NCI-H510A treated with DMSO at 0.1 percent for 48 hours (cell line): ENCODE measurements at places on chromosomes 5 and 9.

- DNase-seq, result no peak
Measured at GRCh38 chr5:11398728-11399127, 505.5 kb downstream of the CTNND2 start.

- DNase-seq, result no peak
Measured at GRCh38 chr9:96609732-96610131, 9.9 kb downstream of the CDC14B start.

- no peak for DNase-seq
Measured at GRCh38 chr5:88870285-88870684, 12.7 kb downstream of the MEF2C start.

- no peak for DNase-seq
Measured at GRCh38 chr9:126117158-126117425, 209.5 kb upstream of the MVB12B start.

GRCh38 chr5:61416010-61416409 lies 84.0 kb downstream of the ZSWIM6 start:
- no peak for DNase-seq

DNA sequence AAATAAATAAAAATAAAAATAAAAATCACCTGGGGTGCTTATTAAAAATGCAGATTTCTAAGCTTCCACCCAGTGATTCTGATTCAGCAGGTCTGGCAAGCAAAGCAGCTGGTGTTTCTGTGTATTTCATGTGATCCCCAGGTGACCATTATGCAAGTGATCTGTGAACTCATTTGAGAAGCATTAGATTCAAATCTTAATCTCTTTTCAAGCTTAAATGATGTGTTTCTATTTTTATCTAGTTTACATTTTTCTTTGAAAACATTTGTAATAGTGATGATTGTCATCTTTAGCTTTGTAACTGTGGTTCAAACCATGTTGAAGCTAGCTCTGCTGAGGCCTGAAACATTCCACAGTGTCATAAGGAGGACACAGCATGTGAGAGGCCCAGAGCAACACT lies 804.8 kb upstream of the ZNF608 start:
- no peak for DNase-seq

GRCh38 chr5:74376187-74376586 lies 264.3 kb downstream of the ENC1 start:
- no peak for DNase-seq

- DNase-seq, result no peak
Measured at GRCh38 chr9:8282535-8282934, 483.0 kb upstream of the DMAC1 start.

GRCh38 chr9:13814647-13815400 lies 499.1 kb downstream of the NFIB start:
- no peak for DNase-seq

- no peak for DNase-seq
Measured at GRCh38 chr9:70902171-70902570, 219.2 kb downstream of the TRPM3 start.

GRCh38 chr5:124724357-124725039 lies 21.9 kb downstream of the ZNF608 start:
- no peak for DNase-seq

GRCh38 chr9:122377241-122378164 lies 6.7 kb downstream of the PTGS1 start:
- no peak for DNase-seq

DNA sequence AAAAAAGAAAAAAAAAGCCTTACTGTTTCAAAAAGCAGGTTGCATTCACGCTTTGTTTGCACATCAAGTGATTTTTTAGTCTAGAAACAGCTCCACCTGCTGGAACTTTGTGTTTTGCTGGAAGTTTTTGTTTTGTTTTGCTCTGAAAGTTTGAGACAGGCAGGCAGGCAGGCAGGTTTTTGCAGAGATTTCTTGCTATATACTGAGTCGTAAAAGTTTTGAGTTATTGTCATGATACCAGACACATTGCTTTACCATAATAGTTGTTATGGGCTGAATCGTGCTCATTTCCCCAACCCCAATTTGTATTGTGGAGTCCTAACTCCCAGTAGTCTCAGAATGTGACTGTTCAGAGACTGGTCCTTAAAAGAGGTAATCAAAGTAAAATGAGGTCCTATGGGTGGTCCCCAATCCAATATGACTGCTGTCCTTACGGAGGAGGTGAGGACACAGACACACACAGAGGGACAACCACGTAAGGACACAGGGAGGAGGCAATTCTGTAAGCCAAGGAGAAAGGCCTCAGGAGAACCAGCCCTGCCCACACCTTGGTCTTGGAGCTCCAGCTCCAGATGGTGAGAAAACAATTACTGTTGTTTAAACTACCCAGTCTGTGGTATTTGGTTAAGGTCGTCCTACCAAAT lies 20.9 kb downstream of the OR2Y1 start:
- DNase-seq, result no peak

GRCh38 chr5:151694035-151694485 lies 7.3 kb upstream of the SPARC start:
- no peak for DNase-seq

DNA sequence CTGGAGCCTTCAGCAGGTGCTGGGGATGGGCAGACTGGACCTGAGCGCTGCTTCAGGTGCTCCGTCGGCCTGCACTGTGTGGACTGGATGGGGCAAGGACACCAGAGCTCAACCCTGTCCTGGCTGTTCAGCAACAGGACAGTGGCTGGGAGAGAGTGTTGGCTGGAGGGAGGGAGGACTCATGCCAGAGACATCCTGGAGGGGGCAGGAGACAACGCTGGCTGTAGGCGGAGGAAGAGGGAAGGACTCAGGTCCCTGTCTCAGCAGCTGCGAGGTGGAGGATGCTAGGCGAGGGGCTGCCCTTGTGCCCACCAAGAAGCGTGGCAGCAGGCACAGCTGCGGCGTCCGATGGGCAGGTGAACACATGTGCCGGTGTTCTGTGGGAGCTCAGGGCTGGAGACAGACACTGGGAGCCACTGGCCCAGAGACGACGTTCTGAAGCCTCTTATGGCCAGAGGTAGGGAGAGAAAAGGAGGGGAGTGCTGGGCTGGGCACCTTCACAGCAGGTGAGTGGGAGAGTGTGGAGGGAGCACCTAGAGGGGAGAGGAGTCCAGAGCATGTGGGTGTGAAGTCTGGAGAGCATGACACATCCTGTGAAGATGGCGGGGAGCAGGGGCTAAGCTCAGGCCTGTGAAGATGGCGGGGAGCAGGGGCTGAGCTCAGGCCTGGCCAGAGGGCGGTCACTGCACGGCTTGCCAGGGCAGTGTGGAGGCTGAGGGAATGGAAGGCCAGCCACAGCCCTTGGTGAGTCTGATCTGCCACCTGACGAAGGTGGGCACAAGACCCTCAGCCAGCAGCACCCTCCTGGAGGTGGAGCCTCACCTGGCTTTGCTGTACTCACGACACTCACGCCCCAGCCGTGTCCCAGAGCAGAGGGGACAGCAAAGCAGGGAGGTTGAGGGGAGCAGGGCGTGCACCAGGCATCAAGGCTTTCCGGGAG lies 79.1 kb upstream of the FCN1 start:
- DNase-seq, result no peak

- DNase-seq, result peak; percentile 11
Measured at GRCh38 chr9:86246752-86247161, 12.7 kb downstream of the C9orf153 start.

DNA sequence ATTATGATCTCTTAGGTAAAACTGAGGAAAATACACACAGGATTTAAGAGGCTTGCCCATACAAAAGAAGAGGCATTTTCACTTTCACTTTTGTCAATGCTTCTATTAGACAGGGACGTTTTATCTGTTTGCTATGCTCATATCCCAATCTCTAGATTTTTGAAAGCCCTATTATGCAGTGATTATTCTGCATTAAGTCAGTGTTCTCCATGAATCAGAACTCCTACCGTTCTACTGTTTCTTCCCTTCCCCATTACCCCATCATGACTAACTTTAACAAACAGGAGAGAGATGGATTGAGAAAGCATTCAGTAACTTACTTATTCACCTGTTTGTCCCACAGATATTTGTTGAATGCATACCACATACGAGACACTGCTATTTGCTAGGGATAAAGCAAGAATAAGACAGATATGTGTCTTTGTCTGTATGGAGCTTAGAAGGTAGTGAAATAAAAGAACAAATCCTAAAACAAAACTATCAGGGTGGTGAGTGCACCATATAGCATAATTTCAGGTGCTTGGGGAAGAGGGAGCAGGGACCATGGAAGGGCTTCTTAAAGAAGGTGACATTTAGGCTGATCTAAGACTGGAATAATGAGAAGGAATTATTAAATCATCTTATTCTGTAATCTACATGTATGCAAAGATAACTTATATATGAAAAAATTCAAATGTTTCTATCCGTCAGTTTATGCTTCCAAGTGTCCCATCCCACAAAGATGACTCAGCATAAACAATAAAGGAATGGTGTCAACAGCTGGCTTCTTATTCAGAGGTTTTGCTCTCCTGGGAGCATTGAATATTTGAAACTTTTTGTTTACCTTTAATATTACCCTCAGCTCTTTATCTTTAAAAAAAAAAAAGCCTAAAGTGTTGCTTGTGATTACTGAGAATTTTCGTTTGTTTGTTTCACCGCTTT lies 328.1 kb downstream of the HINT1 start:
- DNase-seq, result peak; percentile 2

GRCh38 chr5:10567781-10568321 lies 4.0 kb downstream of the ANKRD33B start:
- DNase-seq, result no peak

DNA sequence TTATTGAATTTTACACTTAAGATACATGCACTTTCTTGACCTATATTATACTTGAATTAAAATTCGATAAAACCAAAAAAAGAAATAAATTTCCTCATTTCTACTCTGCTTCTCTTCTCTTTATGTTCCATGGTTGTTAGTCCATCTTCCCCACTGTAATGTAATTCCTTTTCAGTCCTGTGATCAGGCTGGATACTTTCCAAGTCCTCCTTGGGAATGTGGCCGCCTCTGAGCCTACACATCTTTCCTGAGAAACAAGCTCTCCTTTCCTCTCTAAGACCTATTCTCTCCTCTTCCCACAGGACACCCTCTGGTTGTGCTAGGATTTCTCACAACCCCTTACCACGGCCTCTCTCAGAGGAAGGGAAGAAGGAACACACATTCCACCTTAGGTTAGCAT lies 285.1 kb downstream of the DNAH5 start:
- DNase-seq, result no peak

GRCh38 chr5:125162714-125163113 lies 416.3 kb upstream of the ZNF608 start:
- DNase-seq, result no peak

GRCh38 chr9:20314981-20315380 lies 307.3 kb downstream of the MLLT3 start:
- no peak for DNase-seq

- peak; percentile 53 for DNase-seq
Measured at GRCh38 chr9:123376218-123377071, 20.4 kb downstream of the CRB2 start.

GRCh38 chr5:35861718-35862117 lies 5.0 kb downstream of the IL7R start:
- no peak for DNase-seq

- DNase-seq, result no peak
Measured at GRCh38 chr5:34450338-34450737, 205.8 kb upstream of the RAI14 start.

GRCh38 chr9:100486479-100487176 lies 13.7 kb downstream of the TMEFF1 start:
- DNase-seq, result no peak

GRCh38 chr5:156178117-156178516 lies 148.8 kb upstream of the SGCD start:
- DNase-seq, result no peak

- DNase-seq, result no peak
Measured at GRCh38 chr9:105515811-105516413, 42.0 kb upstream of the FKTN start.

DNA sequence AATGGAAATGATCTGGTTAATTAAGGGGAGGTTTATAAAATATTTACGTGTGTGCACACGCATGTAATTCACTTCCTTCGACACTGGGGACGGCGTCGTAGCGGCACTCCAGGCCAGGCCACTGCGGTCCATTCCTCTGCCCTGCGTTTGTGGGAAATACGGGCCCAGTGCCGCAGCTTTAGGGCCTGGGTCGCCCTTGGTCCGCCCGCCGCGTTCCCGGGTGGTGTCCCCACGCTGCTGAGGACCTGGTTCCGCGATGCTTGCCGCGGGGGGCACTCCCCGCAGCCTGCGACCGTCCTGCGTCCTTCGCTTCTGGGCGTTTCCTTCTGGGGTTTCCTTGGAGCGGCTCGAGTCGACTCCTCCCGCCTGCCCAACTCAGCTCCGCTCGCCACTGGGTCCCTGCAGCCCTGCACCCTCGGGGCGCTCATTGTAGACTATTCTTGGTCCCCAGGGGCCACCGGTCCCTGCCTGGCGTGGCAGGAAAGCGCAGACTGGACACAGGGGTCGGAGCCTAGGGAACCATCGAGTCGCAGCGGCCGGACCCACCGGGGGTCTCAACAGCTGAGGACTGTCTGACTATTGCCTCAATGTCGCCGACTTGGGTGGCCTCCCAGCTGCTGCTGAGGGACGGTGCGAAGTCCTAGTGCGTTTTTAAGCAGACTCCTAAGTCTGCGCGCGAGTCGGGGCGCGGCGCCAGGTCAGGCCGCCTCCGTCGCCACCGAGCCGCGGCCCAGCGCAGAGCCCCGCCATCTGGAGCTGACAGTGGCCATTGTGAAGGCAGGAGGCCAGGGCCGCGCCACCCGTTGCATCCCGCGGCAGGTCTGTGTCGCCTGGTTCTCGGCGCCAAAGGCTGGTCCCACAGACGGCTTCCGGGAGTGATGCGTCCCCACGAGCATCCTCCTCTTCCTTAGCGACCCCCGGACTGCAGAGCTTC lies 4.4 kb upstream of the IRX1 start:
- no peak for DNase-seq

- DNase-seq, result peak; percentile 36
Measured at GRCh38 chr5:27242258-27242626, 203.9 kb upstream of the CDH9 start.

- DNase-seq, result no peak
Measured at GRCh38 chr5:150082889-150083288, 3.5 kb downstream of the CSF1R start.
